ENCODE measurements at places on chromosomes 2 and 18. TPM values are rescaled to one million over a fixed set of nuclear protein-coding genes. Genes with fewer than 3 reads are reported as not detected.

DNA sequence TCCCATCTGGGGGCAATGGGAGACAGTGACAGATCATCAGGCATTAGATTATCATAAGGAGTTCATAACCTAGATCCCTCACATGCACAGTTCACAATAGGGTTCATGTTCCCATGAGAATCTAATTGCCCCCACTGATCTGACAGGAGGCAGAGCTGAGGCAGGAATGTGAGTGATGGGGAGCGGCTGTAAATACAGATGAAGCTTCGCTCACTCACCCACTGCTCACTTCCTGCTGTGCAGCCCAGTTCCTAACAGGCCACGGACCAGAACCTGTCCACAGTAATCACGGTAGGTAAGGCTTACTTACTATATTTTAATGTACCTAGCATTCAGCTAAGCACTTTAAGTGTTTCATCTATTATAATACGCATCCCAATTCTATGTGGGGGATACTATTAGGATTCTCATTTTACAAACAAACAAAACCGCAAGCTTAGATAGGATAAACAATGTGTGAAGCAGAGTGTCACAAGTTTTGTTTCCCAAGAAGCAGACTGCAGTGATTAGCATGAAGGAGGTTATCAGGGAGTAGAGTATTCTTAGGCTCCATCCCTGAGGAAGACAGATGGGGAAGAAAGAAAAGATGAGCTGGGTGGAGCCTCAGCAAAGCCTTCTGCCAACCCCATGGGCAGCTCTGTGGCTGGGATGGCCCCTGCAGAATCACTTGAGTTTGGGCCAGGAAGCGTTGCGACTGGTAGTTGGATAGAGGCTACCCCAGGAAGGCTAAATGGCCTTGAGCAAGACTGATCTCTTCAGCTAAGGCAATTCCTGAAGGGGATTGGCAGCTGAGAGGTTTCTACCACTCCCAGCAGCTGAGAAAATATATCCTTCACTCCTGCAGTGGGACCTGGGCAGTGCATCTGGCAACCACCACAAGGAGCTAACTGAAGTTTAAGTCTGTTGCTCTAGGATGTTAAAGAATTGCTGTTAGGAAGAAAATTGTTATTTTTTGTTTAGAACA, 133.1 kb downstream of the MREG start:
- H3K4me1 ChIP-seq, result no peaks in the 10 kb centered on the region
- peaks cover 4% of the 10 kb centered on the region for H3K27me3 ChIP-seq
- no peak overlapping the region for H3K27ac ChIP-seq
- H3K4me3 ChIP-seq, result no peak overlapping the region

GRCh38 chr18:35942133-35942532, 30.3 kb upstream of the RMP24 start:
- H3K36me3 ChIP-seq, result no peaks in the 10 kb centered on the region
- no peak for DNase-seq
- no peak overlapping the region for H3K4me3 ChIP-seq
- H3K4me1 ChIP-seq, result no peaks in the 10 kb centered on the region
- no peaks in the 10 kb centered on the region for H3K27me3 ChIP-seq
- H3K27ac ChIP-seq, result no peak overlapping the region

Gene B4GALT6
- total RNA-seq, result 1.7 TPM

Gene ATOH8
- total RNA-seq, result not detected

Measured in B cell (primary cell).